ENCODE measurements at places on chromosomes 5 and 9.

GRCh38 chr5:124536333-124536732 lies 210.1 kb downstream of the ZNF608 start:
- DNase-seq = no peak

GRCh38 chr5:83827111-83827557 lies 106.5 kb upstream of the HAPLN1 start:
- DNase-seq = no peak

GRCh38 chr9:123527981-123528380 lies 172.0 kb downstream of the CRB2 start:
- DNase-seq = no peak

DNA sequence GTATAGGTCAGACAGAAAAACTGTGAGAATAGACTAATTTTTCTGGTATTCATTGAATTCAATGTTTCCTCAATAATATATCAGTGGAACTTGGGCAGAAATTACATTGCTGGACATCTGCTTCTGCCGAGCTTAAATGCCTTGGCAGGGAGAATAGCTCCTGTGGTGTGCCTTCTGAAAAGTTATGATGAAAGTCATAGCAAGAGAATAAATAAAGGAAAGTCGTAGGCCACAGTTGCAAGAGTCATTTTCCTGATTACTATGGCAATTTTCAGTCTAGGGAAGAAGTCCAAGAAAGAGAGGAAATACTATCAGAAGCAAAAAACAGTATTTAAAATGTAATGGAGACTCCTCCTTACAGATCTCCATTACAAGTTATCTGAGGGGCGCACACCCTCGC lies 1596.1 kb upstream of the WWC1 start:
- DNase-seq = no peak

DNA sequence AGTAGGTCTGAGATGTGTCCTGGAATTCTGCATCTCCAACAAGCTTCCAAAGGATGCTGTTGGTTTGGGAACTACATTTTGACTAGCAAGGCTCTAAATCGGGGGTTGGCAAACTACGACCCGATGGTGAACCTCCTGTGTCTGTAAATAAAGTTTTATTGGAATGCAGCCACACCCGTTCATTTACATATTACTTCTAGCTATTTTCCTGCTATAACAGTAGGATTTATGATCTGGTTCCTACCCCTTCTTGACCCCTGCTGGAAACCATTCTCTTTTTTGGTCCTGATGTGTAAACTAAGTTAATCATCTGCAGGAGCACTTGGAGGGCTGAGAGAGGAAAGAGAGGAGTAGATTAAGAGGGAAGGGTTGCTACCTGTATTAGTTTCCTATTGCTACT lies 454.5 kb downstream of the RASEF start:
- no peak for DNase-seq

DNA sequence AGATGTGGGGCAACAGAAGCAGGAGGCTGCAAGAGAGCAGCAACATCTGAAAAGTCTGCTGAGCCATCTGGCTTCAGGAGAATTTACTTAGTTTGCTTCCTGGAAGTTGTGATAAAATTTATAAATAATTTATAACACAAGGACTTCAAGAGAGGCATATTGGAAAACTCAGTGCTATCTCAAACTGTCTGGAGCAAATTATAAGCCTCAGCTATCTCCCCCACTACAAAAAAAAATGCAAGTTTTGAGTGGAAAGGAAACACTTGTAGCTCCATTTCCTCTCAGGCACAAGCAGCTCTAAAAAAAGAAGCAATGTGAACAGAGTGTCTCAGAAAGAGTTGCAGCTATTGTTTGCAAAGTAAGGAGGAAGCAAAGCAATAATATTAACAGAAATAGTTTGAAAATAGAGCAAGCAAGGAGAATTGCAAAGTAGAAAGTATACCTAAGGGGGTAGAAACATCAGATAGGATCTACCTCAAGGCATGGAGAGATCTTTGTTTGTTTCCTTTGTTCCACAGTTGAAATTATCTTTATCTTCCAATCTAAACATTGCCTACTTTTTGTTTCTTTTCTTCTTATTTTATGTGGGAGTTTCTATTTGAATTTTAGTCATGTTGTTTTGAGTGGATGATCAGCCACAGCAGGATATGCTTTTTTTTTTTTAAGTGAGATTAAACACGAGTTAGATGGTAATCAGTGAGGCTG lies 55.9 kb upstream of the IL6ST start:
- DNase-seq = no peak

GRCh38 chr9:34578241-34579103 lies 11.1 kb downstream of the CNTFR start:
- no peak for DNase-seq

DNA sequence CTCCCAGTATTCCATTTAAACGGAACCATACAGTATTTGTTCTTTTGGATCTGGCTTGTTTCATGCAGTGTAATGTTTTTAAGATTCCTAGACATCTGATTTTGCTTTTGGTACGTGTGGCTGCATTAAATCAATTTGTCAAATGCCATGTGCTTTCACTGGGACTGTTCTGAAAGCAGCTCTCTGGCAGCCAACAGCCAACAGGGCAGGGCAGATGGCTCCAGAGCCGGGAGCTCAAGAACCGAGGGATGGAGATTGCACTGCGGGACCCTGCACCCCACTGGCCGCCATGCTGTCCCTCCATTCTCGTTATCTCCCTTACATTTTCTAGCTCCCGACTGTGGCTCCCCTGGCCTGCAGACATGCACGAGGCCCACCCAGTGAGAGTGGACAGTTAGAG lies 33.4 kb upstream of the AIF1L start:
- DNase-seq = no peak

- no peak for DNase-seq
These were observed 6.1 kb downstream of the SH3GLB2 start for GRCh38 chr9:129022037-129022436.

- no peak for DNase-seq
These were observed 60.1 kb downstream of the FAM174A start for GRCh38 chr5:100595152-100595811.

DNA sequence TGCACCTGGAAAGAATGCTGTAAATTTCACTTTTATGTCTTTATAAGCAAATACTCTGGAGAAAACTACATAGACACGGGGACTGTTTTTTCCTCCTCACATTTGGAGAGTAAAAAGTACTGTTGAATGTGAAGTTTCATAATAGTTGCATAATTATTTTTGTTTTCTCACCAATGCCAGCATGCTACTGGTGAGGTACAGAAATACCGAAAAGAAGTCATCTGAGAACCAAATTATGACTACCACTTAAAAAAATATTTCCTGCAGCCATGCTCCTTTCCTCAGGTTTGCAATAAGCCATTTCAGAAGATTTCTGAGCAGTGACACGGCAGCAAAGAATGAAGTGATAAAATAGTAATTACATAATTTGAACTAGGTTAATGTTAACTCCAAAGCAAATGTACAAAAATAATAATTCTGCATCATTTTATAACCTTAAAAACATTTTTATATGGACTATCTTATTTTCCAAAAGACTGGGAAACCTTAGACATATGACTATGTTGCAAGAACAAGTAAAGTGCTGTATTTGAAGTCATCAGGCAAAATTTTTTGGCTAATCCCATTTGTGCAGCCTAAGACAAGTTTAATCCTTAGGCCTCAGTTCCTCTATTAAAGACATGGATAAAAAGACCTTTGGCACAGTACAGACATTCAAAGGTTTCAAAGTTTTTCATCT lies 144.7 kb downstream of the PCSK1 start:
- no peak for DNase-seq

DNA sequence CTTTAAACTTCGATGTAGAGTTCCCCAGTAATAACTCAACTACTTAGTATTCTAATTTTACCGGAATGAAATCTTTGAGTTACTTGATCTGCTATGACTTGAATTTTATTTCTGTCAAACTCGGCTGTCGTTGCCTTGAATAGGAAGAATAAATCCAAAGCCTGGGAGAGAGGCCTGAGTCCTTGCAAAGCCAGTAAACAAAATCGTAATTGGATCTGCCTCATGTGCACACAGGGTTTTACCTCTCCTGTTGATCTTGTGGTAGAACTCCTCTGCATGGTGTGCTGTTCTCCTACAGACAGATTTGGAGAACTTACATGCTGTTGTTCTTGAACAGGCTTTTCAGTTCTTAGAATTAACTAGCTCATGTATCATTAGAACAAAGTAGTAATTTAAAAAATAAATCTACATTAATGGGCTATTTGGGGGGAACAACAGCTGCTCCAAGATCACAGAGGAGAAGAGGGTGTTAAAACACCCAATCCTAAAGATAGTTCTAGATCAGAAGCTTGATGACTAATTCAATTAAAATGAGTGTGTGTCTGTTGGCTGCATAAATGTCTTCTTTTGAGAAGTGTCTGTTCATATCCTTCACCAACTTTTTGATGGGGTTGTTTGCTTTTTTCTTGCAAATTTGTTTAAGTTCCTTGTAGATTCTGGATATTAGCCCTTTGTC lies 28.9 kb downstream of the HSPB3 start:
- DNase-seq = no peak

GRCh38 chr9:83706676-83707517 lies 861 bp downstream of the UBQLN1 start:
- DNase-seq = peak; percentile 51

DNA sequence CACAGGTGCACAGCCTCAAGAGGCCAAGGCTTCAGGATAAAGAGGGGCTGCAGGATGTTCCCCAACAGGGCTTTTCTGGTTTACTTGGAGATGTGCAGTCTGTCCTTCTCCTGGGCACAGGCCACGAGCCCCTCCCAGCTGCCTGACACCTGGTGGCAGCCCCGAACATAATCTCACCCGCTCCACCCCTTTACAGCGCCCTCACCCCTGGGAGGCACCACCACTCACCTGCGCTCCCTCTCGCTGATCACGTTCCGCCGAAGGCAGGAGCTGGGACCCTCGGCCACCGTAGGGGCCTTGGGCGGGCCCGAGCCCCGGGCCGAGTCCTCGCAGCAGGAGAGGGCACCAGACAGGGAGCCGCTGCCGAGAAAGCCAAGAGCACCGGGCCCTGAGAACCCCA lies 514 bp downstream of the SOHLH1 start:
- DNase-seq = no peak

DNA sequence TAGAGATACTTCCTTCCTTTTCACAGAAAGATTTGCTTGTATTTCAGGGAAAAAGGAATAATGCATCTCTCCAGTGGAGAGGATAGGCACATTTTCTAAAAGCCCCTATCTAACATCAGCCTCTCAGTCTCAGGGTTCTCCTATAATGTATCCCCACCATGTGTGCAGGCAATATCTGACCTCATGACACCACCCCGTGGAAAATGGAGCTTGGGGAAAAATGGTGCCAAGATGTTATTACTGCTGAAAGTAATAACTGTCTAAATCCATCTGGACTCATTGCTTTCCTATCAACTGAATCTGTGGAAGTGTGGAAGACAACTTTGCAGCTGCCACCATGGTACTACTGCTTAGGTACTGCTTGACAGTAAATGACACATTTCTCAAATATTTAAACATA lies 574.3 kb downstream of the LRRC70 start:
- no peak for DNase-seq

All from activated T-helper 1 cell treated with anti-CD3 and anti-CD28 coated beads, Interleukin-2, amount 50 U/mL, for 16 hours (primary cell).